ENCODE measurements at places on chromosomes 4 and X. TPM values are rescaled to one million over a fixed set of nuclear protein-coding genes. Genes with fewer than 3 reads are reported as not detected.

The ITM2A gene
- 6.3 TPM for polyA plus RNA-seq

The SYP gene
- 102 TPM for polyA plus RNA-seq

The MAGEC3 gene
- not detected for polyA plus RNA-seq

The SHOX gene
- not detected for polyA plus RNA-seq

The UGT2A1 gene
- polyA plus RNA-seq = not detected

The FDCSP gene
- polyA plus RNA-seq = not detected

The FAAH2 gene
- polyA plus RNA-seq = 5.6 TPM

The OTC gene
- not detected for polyA plus RNA-seq

The TRPC5OS gene
- polyA plus RNA-seq = not detected

The GPR34 gene
- polyA plus RNA-seq = 2.6 TPM

The XAGE2 gene
- polyA plus RNA-seq = not detected

The ATP7A gene
- 6.8 TPM for polyA plus RNA-seq

The STARD8 gene
- 0.06 TPM for polyA plus RNA-seq

The PDZD4 gene
- polyA plus RNA-seq = 2.1 TPM

The SATL1 gene
- 1.2 TPM for polyA plus RNA-seq

The PRIMPOL gene
- 8.6 TPM for polyA plus RNA-seq

The IL15 gene
- polyA plus RNA-seq = 0.22 TPM

The NDST3 gene
- polyA plus RNA-seq = 0.59 TPM

The TEX13C gene
- polyA plus RNA-seq = not detected

The USP26 gene
- not detected for polyA plus RNA-seq

The TLR1 gene
- 0.32 TPM for polyA plus RNA-seq

The TTC29 gene
- not detected for polyA plus RNA-seq

The NWD2 gene
- 21.9 TPM for polyA plus RNA-seq

The RWDD4 gene
- polyA plus RNA-seq = 14.8 TPM

The HELT gene
- polyA plus RNA-seq = not detected

The DUSP9 gene
- polyA plus RNA-seq = not detected

The SOWAHB gene
- 0.71 TPM for polyA plus RNA-seq

The RAB9B gene
- 15.4 TPM for polyA plus RNA-seq

The SPARCL1 gene
- 469 TPM for polyA plus RNA-seq

The TGIF2LX gene
- polyA plus RNA-seq = not detected
